ENCODE measurements at places on chromosomes 7 and 10.

- DNase-seq: no peak
These were observed 2.8 kb downstream of the HOXA2 start for GRCh38 chr7:27099453-27100370.

- DNase-seq: peak; percentile 49
These were observed 101.9 kb downstream of the EXOC4 start for GRCh38 chr7:133354546-133355324.

GRCh38 chr10:124842721-124843120, 41.1 kb downstream of the ABRAXAS2 start:
- DNase-seq: no peak

DNA sequence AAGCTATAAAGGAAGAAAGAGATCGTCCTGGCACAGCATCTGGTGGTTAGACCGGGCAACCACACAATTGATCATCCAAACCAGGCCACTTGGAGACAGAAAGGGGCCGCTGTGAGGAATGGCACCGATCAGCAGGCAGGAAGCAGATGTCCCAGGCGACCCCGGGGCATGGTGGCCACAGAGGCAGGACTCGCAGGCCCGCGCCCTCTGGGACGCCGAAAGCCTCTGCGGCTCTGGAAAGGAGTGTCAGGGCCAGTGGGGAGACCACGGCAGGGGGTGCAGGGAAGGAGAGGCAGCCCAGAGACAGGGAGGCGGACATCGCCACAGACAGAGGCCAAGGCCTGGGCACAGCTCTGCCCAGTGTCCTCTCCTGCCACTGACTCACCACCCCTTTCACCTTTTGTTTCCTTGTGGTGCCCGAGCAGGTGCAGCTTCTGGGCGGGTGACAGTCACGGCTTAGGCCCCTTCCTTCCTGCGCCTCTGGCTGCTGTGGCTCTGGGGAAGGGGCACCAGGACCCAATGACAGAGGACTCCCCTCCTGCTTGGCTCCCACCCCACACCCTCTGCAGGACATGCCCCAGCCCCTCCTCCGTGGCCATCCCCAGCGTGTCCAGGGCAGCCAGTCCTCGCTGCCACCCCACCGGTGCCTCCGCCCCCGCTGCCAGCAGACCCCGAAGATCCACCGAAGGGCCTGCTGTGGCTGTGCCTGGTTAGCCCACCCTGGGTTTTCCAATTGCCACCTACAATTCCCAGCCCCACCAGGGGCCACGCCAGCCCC, 10.9 kb downstream of the STK32C start:
- DNase-seq: no peak

DNA sequence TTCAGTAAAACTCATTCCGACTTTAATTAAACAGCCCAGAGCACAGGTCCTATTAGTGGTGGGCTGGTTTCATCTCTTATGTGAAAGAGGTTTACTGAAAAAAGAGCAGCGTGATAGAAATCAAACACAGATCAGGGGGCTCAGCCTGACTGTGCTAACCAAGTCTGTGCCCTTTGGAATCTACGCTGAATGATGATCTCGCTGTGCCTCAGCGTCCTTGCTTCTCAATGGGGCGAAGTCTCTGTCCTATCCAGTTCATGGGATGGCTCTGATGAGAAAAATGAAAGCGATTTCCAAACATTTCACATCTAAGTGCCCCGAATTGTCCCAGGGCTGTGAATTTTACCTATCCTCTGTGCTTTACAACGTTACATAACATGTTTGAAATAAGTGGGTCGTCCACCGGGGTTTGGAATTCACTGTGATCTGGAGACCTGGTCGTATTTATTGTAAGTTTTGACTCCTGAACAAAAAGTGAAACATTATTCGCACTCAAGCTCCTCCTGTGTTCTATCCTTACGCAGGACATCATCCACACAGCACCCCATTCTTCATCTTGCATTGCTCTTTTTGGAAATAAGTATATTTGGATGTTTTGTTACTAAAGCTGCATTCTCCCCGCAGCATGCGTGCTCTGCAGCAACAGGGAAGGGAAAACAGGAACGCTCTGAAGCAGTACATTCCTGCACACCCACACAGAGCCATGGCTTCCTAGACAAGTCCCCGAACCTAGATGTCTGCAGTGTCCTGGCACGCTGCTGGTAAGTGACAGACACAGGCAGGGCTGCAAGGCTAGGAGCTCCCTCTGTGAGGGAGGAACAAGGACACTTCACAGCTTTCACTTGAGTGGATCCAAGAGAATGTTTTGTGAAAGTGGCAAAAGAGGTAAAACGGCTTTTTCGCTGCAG, 83.5 kb downstream of the SLC37A3 start:
- DNase-seq: no peak

GRCh38 chr7:100376066-100376465, 2.8 kb downstream of the PILRA start:
- DNase-seq: no peak

DNA sequence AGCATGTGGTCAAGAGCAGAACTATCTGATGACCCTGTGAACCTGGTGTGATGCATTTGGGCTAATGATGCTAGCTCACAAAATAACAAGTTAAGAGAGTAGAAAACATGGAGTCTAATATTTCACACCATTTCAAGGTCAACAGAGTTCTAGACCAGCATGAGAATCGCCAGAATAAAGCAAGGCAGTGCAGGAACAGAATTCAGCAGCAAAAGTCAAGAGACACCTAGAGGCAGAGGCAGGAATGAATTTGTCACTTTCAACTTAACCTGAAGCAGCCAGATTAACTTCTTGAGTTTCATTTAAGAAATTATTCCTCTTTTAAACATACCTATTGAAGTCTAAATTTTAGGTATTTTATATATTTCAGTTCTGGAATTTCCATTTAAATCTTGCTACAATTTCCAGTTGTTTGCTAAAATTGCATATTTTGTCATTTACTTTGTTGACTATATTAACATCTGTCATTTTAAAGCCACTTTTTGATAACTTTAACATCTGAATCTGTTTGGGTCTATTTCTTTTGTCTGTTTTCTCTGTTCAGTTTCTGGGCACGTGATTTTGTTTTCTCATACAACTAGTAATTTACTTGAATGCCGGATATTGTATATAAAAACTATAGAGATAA, 44.2 kb upstream of the PRSS58 start:
- no peak for DNase-seq

- no peak for DNase-seq
These were observed 23.8 kb downstream of the RAMP3 start for GRCh38 chr7:45181286-45181960.

DNA sequence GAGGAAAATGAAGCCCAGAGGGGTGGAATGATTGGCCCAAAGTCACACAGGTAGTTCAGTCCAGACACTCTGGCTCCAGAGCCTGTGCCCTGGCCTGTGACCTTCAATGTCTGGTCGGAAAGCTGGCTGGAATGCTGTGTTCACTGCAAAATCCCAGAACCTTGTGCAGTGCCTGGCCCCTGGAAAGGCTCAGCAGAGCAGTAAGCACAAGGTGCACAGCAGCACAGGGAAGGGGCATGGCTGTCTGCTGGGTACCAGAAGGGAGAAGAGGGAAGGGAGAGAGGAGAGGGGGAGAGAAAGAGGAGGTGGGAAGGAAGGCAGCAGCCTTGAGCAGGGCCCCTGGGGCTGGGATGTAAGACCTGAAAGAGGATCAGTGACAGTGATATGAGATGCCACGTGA, 28.4 kb upstream of the C10orf71 start:
- no peak for DNase-seq

- no peak for DNase-seq
These were observed 265.9 kb downstream of the ELFN1 start for GRCh38 chr7:1936006-1936310.

- no peak for DNase-seq
These were observed 190.2 kb downstream of the RELN start for GRCh38 chr7:103799298-103799697.

DNA sequence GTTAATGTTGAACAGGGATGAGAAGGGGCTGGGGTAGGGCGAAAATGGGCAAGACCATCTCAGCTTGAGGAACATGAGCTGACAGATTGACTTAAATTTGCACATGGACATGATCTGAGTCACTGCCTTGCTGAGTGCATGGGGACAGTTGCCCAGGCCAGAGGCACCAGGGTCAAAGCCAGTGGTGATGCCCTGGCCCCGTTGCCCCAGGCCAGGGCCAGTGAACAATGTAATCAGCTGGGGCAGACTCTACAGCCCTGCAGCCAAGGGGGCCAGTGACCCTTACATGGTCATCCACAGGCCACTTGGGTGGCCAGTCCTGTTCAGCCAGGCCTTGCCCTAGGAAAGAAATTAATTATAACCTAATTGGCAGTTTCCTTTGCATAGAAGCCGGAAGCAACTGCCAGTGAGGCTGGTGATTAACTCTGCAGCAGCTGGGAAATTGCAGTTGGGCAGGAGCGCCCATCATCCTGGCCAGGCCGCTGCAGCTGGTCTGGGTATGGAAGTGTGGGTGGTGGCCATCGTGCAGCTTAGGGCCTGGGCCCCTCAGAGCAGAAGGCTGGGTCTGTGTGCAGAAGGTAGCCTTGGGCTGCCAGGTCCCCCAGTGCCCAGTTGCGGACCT, 9.6 kb downstream of the RET start:
- DNase-seq: no peak

- DNase-seq: no peak
These were observed 5.8 kb downstream of the IKZF1 start for GRCh38 chr7:50310361-50310760.

DNA sequence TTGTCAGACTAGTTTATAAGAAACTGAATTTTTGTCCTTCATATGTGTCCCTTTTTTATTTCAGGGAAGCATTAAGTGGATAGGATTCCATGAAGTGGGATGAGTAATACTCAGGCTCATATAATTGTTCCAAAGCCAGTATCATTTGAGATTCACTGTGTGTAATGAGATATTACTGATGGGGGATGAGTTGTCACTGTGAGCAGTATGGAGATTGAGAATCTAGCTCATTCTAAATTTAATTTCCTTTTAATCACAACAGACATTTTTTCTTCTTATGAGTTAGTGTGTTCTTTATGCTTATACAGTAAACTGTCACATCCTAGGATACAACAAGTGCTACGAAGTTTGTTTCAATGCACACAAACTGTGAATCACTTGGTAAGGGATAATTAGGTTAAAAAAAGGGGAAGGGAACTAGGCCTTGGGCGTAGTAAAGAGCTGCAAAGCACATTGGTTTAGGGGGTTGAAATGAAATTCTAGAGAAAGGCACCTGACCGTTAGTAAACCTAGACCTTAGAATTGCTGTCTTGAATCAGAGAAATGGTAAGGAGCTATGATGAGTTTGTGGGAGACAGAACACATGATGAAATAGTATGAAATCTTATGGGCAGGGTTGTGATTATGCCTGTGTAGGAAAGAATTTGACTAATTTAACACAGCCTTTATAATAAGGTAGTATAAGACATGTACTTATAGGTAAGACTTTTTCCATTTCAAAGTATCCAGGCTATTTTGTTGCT, 153.4 kb downstream of the MLLT10 start:
- peak; percentile 67 for DNase-seq

DNA sequence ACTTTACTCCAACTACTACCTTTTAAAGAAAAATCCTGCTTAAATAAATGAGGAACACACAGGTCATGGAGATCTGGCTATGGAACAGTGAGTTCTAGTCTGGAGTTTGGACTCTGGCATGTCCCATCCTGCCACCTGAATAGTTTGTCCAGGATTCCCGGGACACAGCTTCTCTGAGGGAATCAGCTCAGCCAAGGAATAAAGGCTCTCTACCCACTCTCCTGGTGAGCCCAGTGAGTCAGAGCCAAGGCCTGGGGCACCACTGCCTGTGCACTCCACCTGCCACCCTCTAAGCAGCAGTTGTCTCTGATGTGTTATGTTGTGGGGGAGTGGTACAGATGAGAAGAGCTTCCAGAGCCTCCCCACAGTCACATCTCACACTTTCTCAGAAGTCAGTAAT, 113.5 kb downstream of the HTR5A start:
- no peak for DNase-seq

DNA sequence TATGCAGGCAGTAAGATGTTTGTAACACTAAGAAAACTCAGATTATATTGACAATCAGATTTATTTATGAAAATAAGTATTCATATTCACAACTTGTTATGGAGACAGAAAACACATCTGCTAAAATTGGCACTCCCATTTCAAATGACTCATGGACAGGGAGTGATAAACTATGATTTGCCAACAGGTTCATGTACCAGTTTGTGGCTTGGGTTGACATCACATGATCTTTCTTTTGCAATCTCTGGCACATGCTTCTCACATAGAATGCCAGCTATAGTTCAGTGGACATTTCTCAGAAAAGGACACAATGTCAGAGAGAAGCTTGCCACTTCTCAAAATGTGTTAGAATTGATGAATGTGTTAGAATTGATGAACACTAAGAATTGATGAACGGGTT, 663.2 kb upstream of the ANKRD30A start:
- no peak for DNase-seq

DNA sequence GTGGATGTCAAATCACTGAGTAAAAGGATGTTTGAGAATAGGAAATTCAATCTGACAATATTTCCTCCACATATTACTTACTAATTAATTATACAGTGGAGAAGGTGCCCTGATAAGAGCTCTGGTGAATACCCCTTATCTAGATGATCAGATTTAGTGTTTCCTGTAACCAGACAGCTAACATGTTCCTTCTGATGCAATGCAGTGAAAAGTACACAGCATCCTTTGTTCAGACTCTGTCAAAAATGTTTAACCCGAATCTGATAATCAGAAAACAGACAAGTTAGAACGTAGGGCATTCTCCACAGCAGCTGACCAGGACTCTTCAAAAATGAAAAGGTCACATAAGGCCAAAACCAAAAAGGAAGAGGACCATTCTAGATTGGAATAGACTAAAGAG, 46.2 kb downstream of the WDR11 start:
- peak; percentile 35 for DNase-seq

GRCh38 chr10:118689070-118689858, 65.5 kb downstream of the CACUL1 start:
- no peak for DNase-seq

GRCh38 chr7:128795129-128795528, 3.4 kb downstream of the CCDC136 start:
- no peak for DNase-seq

DNA sequence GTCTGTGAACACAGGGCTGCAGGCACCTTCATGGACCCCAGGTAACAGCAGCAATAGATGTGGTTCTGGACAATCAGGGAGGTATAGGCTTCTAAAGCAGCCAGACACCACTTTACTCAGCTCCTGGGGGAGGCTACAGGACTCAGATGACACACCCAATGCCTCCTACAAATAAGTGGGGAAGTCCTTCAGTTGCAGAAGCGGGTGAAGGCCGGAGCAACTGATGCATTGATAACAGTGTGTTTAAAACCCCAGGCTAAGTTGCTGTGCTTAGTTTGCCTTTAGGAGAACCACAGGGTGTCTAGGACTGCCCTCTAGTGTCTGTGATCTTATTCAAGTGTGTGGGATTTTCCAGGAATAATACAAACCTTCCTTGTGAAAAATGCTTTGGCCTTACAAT, 5.9 kb upstream of the ITGA8 start:
- peak; percentile 77 for DNase-seq

- no peak for DNase-seq
These were observed 227.2 kb upstream of the PITRM1 start for GRCh38 chr10:3399756-3400155.

GRCh38 chr7:17456541-17456940, 158.1 kb downstream of the AHR start:
- DNase-seq: no peak

DNA sequence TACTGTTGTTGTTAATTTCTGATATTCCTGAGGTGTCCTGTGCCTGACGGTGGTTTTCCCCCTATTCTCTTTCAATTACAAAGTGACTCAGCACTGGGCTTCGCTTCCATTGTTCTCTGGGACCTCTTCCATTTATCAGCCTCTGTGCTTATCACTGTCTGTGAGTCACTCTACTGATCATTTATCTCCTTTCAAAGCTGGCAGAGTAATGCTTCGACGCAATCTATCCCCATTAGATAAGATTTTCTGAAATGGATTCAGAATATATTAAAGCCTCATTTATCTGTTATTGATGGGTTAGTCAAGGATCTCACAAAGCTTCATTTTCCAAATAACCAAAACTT, 679.2 kb downstream of the SDK1 start:
- DNase-seq: no peak
